ENCODE measurements at places on chromosomes 2 and 18.

GRCh38 chr2:236714080-236714479 lies 144.5 kb downstream of the ACKR3 start:
- H3K4me3 ChIP-seq: no peak overlapping the region
- no peaks in the 10 kb centered on the region for H3K36me3 ChIP-seq
- H3K4me1 ChIP-seq: peaks cover 8% of the 10 kb centered on the region
- DNase-seq: no peak
- H3K27ac ChIP-seq: no peak overlapping the region

DNA sequence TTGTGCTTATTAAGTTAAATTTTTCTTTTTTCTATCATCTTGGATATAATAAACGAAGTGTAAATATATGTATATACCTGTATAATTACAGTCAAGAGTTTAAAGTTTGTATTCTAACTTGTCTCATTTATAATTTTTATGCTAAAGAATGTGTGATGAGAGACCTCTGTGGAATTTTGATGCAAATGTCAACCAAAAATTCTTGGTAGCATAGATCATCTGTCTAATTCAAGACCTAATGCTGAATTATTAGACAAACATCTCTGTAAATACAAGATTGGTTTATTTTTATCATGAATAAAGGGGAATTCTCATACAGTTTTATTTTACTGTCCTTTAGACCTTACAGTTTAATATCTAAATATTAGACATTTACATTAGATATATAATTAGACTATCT lies 149.2 kb upstream of the VWC2L start:
- no peak overlapping the region for H3K27ac ChIP-seq
- H3K36me3 ChIP-seq: no peaks in the 10 kb centered on the region
- DNase-seq: no peak
- no peak overlapping the region for H3K4me3 ChIP-seq
- no peaks in the 10 kb centered on the region for H3K27me3 ChIP-seq

DNA sequence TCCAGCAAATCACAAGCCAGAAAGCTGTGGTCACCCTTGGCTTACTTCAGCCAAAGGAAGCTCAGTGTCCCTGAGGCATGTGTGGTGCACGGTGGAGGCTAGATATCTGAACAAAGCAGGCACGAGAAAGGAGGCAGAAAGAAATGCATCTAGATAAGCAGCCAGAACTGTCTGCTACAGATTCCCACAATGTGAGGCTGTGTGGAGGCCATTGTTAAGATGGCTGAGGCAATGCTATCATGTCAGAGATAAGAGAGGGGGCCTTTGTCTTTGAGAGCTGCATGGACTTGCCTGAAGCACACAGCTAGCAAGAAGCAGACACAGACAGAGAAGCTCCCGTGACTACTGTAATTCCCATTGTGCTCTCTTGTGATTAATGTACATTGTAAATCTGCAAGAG lies 110.5 kb upstream of the LYPD6 start:
- no peaks in the 10 kb centered on the region for H3K36me3 ChIP-seq
- no peak overlapping the region for H3K4me3 ChIP-seq
- H3K4me1 ChIP-seq: no peaks in the 10 kb centered on the region
- H3K27me3 ChIP-seq: no peaks in the 10 kb centered on the region

GRCh38 chr2:160557903-160558302 lies 64.3 kb upstream of the RBMS1 start:
- H3K27ac ChIP-seq: no peak overlapping the region
- H3K27me3 ChIP-seq: no peaks in the 10 kb centered on the region
- DNase-seq: no peak
- no peaks in the 10 kb centered on the region for H3K36me3 ChIP-seq

DNA sequence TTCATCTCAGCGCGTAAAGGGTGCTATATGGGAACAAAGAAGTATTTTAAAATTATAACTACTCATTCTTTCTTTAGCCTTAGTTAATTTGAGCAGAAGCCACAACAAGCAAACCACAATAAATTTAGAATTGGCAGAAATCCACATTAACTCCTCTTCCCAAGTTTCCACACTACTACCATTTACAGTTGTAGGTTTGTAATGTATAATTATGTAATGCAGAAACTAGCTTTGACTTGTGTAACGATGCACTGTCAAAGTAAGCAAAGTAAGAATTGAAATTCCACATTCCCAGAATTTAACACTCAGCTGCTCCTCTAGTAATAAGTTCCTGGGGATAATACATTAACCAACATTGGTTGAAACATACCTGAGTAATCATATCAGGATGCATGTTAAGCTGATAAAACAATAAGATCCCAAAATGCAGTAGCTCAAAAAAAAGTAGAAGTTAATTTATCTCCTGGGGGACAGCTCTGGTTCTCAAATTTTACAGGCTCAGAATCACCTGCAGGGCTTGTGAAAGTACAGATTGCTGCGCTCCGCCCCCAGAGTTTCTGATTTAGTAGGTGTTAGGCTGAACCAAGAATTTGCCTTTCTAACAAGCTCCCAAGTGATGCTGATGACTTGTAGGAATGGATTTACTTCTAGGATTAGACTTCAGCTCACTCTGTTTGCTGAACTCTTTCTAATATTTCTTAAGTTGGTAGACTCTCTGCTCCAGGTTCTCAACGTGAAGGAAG lies 9.9 kb downstream of the GRP start:
- no peak for DNase-seq
- no peak overlapping the region for H3K4me3 ChIP-seq
- H3K27ac ChIP-seq: no peak overlapping the region
- no peaks in the 10 kb centered on the region for H3K4me1 ChIP-seq
- no peaks in the 10 kb centered on the region for H3K36me3 ChIP-seq
- no peaks in the 10 kb centered on the region for H3K27me3 ChIP-seq
